NCI-H526 (cell line): ENCODE measurements at places on chromosomes 7 and 10.

DNA sequence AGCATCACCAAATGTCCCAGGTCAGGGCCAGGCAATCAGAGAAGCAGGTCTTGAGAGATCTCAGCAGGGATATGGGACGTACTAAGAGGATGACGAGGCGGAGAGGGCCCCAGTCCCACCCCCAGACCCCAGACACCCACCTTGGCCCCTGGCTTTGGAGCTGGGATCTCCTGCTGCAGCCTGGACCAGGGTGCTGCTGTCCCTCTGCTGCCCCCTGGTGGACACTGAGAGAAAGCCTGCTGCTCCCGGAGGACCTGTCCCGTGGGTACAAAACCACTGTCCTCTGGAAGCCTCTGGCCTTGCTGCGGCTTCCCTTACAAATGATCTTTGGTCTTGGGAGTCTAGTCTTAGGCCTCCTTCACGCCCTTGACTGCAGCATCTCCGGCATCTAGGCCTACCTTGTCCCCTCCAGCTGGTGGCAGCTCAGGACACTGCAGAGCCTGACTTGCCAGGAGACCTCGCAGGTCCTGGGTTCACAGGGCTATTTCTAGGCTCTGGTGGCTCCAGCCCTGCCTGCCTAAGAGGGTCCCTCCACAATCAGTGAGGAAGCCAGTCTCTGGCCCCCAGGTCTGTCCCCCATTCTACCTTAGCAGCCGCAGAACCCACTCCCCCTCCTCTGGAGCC lies 97.1 kb downstream of the RGS10 start:
- peak; percentile 71 for DNase-seq

GRCh38 chr10:112393341-112393740 lies 19.4 kb downstream of the ACSL5 start:
- DNase-seq, result no peak

GRCh38 chr7:134954197-134955082 lies 31.9 kb upstream of the AGBL3 start:
- DNase-seq, result peak; percentile 15

DNA sequence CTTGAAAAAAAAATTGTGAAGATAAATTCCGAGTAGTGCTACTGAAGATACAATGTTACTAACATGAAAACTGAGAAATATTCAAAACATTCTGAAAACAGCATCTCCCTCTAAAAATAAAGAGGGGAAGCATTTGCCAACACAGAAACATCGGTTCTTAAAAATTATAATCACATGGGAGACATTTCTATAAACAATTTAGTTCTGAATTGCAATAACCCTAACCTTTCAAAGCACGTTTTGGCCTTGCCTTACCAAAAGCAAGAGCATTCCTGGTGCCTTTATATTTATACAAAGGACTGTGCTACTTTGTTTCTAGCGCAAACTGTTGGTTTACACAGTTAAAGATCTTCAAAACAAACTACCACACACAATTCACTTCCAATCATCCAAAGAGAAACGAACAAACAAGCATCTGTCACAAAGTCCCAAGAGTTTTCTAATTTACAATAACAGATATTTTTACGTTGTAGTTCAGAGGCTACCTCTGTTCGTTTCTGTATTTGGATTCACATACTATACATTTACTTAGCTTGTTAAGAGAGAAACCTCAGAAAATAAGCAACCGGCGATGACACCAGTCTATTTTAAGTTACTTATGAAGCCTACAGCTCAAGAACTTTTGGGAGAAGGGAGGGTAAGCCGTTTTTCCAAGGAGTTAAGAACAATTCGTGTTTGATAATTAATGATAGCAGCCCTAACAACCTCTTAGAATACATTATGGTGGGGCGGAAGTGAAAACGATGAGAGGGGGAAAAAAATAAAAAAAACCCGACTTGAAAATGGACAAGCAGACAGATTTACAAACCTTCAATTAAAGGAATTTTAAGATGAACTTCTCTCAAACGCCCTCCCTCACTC lies 1.3 kb downstream of the ABI1 start:
- no peak for DNase-seq

DNA sequence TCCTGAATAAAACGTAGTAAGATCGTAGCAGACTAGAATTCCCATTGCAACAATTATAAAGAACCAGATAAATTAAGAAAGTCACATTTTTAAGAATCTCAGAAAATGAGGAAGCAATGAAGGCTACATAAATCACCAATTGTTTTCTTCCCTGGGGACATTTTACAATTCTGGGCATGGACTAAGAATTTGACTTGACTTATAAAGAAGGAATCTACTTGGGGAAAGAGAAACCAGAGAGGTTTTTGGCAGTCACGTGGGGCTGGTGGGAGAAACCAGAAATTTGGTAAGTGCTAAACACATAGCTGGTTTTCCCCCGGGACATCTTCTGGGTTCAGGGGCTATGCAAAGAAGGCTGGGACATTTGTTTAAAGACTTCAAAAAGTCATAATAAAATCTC lies 109.8 kb upstream of the IL6 start:
- no peak for DNase-seq

DNA sequence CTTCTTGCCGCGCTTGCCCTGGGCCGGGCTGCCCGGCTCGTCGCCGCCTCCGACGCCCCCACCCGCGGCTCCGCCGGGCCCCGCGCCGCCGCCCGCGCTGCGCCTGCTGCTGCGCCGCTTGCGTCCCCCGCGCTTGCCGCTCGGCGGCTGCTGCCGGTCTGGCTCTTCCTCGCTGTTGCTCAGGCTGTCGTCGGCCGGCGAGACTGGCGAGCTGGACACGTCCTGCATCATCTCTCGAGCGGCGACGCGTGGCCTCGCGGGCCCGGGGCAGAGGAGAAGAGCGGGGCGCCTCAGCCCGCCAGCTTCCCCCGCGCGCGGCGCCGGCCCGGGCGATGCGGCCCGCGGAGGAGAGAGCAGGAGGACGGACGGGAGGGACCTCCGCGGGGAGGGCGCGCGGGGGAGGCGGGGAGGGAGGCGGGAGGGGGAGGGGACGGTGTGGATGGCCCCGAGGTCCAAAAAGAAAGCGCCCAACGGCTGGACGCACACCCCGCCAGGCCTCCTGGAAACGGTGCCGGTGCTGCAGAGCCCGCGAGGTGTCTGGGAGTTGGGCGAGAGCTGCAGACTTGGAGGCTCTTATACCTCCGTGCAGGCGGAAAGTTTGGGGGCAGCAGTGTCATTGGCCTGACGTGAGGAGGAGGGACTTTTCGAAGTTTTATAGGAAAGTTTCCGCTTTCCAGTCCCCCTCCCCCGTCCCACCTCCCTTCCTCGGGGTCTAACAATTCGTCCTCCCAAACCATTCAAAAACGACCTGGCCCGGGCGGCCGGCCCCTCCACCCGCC lies at the start of gene TWIST1:
Gene TWIST1, minus strand, starts transcription at position 546 of the 779 bp plus-strand sequence. Its CDS starts 315 bp downstream, at position 231.
- DNase-seq, result no peak

GRCh38 chr10:34575882-34576281 lies 239.2 kb downstream of the PARD3 start:
- DNase-seq, result no peak

GRCh38 chr7:65746398-65746669 lies 126.5 kb upstream of the VKORC1L1 start:
- no peak for DNase-seq

GRCh38 chr7:71504697-71505441 lies 372.9 kb downstream of the GALNT17 start:
- no peak for DNase-seq

GRCh38 chr10:87974769-87975168 lies 111.3 kb downstream of the PTEN start:
- DNase-seq, result no peak

- DNase-seq, result no peak
These were observed 140.6 kb downstream of the PCDH15 start for GRCh38 chr10:54660397-54660796.

GRCh38 chr10:77404810-77405209 lies 232.8 kb downstream of the KCNMA1 start:
- no peak for DNase-seq
